ENCODE measurements at places on chromosomes 5 and 9. TPM values are rescaled to one million over a fixed set of nuclear protein-coding genes. Genes with fewer than 3 reads are reported as not detected.
A peak's percentile ranks its signal among the peaks of the same experiment; 100 is the strongest.

DNA sequence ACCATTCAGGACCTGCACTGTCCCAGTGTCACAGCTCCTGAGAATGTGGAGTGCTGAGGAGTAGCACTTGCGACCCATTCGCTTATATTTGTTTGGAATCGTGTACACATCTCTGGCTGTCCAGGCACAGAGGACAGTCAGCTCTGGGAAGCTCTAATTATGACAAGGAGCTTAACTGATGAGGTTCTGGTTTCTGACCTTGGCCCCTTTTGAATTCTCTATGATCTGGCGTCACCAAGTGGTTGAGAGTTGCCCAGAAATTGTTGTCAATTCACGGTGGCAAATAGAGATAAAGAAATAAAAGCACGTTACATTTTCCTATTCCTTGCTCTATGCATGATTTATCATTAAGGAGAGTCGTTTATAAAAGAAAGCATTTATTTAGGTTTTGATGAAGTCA is 34.9 kb upstream of the LECT2 start:
- DNase-seq = no peak

HARS2 gene
- total RNA-seq = 25.2 TPM

KIAA0825 gene
- total RNA-seq = 1.5 TPM

IRF1 gene
- total RNA-seq = 12.5 TPM

GLRA1 gene
- not detected for total RNA-seq

DNA sequence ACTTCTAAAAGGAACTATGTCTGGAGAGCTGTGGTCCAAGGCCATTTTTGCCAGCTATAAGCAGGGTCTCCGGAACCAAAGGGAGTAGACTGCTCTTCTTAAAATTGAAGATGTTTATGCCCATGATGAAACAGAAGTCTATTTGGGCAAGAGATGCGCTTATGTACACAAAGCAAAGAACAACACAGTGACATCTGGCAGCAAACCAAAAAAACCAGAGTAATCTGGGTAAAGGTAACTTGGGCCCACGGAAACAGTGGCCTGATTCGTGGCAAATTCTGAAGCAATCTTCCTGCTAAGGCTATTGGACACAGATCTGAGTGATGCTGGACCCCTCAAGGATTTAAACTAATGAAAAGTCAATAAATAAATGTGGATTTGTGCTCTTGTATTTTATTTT is 29.7 kb upstream of the GLDC start:
- DNase-seq = no peak

SLC36A2 gene
- 1.2 TPM for total RNA-seq

RARS1 gene
- total RNA-seq = 41.8 TPM

GRCh38 chr9:75185585-75186170 is 97.4 kb downstream of the OSTF1 start:
- DNase-seq = no peak

DNA sequence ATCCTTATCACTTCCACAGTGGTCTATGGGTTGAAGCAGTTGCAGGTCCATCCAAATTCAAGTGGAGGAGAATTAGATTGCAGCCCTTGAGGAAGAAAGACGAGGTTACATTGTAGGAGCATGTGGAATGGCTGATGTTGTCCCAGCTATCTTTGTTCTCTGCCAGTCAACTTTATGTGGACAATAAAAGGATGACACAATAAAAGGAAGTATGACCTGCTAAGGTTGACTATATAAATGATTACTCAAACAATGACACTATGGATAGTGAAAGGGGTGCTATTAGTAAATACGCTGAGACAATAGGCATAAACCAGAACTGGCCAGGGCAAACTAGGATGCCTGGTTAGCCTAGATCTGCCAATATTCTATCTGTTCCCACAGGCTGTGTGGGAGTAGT is 12.8 kb upstream of the ZNF618 start:
- no peak for DNase-seq

DNA sequence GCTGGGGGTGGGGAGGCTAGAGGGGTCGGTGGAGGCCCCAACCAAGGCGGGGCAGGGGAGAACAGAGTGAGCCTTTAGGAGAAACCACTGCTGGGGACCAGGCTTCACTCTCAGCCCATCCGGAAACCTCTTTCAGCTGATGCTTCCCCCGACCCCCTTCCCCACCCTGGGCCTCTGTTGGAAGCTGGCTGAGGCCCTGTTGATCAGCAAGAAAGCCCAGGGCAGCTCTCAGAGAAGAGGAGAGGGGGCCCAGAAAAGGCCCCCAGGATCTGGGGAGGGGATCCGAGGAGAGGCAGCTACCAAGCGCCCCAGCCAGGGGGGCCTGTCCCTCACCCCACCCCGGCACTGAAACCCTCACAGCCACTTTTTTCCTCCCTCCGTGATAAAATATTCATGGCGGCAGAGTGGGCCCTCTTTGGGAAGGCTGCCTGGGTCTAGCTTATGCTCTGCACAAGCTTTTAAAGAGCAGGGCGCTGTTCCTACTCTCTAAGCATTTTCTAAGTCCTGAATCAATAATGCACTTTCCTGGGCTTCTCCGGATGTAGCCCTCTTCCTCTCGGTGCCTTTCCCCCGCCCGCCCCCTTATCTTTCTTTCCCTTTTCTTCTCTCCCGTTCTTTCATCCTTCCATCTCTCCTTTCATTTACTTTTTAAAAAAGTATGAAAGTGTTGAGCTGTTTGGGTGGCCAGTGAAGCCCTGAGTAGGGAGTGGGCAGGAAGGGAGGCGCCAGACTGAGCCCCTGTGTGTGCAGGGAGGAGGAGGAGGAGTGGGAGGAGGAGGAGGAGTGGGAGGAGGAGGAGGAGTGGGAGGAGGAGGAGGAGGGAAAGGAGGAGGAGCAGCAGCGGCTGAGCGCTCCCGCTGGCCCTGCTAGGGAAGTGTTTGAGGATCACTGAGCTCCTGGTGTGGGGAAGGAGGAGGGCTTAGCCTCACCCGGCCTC is 23.5 kb downstream of the NTNG2 start:
- DNase-seq = no peak

FGFR4 gene
- 2.3 TPM for total RNA-seq

- no peak for DNase-seq
Observed at GRCh38 chr5:17154211-17154996, 63.0 kb upstream of the BASP1 start.

GRCh38 chr5:141084487-141084989 is 9.9 kb upstream of the PCDHB2 start:
- peak; percentile 48 for DNase-seq

- DNase-seq = no peak
Observed at GRCh38 chr9:36845844-36846243, 188.2 kb downstream of the PAX5 start.

RELL2 gene
- total RNA-seq = 0.86 TPM

ZNF658 gene
- total RNA-seq = 12.1 TPM

- DNase-seq = no peak
Observed at GRCh38 chr5:23332650-23333251, 174.7 kb upstream of the PRDM9 start.

CDC26 gene
- total RNA-seq = 40.1 TPM

FAXDC2 gene
- 24.1 TPM for total RNA-seq

All from Right ventricle myocardium superior (tissue), 1 donor.